ENCODE measurements at places on chromosomes 4 and X.

DNA sequence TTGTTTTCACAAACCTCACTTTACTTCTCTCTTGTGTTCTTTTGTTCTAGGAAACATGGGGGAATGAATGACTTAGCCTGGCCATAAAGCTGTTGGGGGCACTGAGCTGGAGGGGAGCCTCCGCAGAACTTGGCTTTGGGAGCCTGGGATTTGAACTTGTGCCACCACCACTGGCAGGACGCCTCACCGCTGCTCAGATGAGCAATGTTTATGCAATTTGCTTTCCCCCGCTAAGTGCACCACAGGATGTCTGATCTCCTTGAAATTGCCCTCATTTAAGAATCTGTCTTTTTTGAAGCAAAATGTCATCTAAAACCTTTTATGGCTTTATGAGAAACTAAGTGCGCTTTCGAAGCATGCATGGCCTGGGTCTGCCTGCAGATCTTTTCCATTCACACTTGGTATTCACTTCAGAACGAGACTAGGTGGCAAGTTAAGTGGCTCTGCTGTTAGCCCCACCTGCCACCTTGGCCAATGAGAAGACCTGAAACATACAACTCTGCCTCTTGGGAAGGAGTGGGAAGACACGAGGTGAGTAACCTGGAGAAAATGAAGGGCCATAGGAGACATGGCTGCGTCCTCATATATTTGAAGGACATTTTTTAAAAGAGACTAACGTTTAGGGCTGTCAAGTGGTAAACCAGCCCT, 119.3 kb downstream of the LDB2 start:
- DNase-seq, result no peak

GRCh38 chr4:168882650-168883233, 127.3 kb downstream of the CBR4 start:
- no peak for DNase-seq

DNA sequence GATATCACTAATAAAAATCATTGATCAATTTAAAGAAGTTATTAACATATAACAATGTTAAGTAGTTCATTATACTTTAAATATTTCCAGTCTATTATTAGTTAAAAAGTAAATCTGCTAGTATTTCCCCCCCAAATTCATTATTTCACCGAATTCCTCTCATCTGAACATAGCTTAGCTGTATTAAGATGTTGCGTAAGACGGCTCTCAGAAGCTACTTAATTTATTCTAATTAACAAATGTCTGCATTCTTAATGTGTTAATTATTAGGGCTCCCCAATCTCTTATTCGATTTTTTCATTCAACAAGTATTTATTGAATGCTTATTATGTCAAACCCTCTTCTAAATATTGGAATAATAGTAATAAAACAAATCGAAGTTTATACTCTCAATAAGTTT, 290.7 kb downstream of the TRIML1 start:
- no peak for DNase-seq

GRCh38 chrX:130402208-130402684, 459 bp downstream of the RBMX2 start:
- no peak for DNase-seq

GRCh38 chr4:76198411-76199237, 15.0 kb downstream of the SCARB2 start:
- DNase-seq, result peak; percentile 46

Measured in left ventricle myocardium inferior (tissue), 1 donor.